Liver (tissue), 10 donors: ENCODE measurements at places on chromosomes 7 and 10. TPM values are rescaled to one million over a fixed set of nuclear protein-coding genes. Genes with fewer than 3 reads are reported as not detected.

The PRXL2A gene
- polyA plus RNA-seq = 87.4 TPM

The TPK1 gene
- 2.2 TPM for polyA plus RNA-seq

- DNase-seq = no peak
These were observed 24.8 kb upstream of the PLPP4 start for GRCh38 chr10:120432209-120432608.

DNA sequence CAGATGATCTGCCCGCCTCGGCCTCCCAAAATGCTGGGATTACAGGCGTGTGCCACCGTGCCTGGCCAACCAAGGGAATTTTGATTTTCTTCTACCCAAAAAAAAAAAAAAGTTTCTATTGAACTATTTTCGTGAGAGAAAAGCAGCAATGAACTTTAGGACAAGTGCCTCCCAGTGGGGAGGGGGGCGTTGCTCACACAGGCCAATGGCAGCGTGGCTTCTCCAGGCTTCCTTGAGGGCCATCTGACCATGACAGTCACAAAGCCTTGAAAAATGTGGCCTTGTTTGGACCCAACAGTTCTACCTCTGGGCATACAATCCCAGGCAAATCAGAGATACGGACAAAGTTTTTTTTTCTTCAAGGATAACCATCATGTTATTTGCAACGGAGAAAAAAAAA is 56.0 kb downstream of the TNRC18 start:
- no peak for DNase-seq

GRCh38 chr10:10891124-10892082 is 126.3 kb upstream of the CELF2 start:
- DNase-seq = no peak

DNA sequence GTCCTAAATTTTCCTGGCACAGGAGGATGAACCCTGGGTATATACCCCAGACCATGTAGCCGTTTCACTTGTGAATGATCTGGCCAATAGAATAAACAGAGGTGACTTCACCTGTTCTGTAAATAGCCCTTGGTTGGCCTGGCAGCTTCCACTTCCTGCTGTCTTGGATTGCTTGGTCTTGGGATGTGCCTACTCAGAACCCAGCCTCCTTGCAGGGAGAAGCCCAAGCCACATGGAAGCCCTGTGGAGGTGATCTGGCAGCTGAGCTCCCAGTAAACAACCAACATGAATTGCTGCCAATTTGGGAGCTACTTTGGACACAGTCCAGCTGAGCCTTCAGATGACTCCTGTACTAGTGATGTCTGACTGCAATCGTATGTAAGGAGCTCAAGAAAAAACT is 4.8 kb upstream of the RAPGEF5 start:
- DNase-seq = no peak

GRCh38 chr7:151438864-151439601 is 908 bp downstream of the CRYGN start:
- no peak for DNase-seq

The IKZF1 gene
- polyA plus RNA-seq = 1.6 TPM

- no peak for DNase-seq
These were observed 85.2 kb upstream of the C1QL3 start for GRCh38 chr10:16606923-16607322.

The MYL10 gene
- polyA plus RNA-seq = not detected

The RNF133 gene
- not detected for polyA plus RNA-seq

The MSMB gene
- polyA plus RNA-seq = not detected

- DNase-seq = no peak
These were observed 126.8 kb upstream of the PCLO start for GRCh38 chr7:83289419-83289993.

- DNase-seq = no peak
These were observed 58.2 kb downstream of the ENTPD1 start for GRCh38 chr10:95814011-95814727.

The TLX1 gene
- 0.28 TPM for polyA plus RNA-seq

- peak; percentile 66 for DNase-seq
These were observed 551 bp downstream of the WASL start for GRCh38 chr7:123748171-123748733.

DNA sequence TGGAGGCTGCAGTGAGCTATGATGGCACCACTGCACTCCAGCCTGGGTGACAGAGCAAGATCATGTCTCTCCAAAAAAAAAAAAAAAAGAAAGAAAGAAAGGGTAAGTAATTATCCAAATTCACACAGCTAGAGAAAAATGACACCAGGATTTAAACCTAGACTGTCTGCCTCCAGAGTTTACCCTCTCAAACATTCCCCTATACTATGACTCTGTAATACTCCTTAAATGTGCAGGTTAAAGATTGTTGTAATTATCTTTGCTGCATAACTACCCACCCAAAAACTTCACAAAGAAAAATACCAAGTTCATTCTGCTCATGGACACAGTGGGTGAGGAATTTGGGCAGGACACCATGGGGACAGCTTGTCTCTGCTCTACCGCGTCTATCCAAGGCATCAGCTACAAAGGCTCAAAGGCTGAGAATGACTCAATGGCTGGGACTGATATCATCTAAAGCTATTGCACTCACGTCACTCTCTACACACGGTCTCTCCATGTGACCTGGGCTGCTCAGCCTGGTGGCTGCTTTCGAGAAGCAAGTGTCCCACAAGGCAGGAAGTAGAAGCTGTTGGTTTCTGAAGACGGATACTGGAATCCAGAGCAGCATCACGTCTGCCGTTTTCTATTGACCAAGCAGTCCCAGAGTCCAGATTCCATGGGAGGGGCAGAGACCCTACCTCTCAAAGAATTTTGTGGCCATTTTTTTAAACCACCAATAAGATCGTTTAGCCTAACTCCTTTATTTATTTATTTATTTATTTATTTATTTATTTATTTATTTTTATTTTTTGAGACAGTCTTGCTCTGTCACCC is 185.7 kb upstream of the AUTS2 start:
- DNase-seq = no peak

DNA sequence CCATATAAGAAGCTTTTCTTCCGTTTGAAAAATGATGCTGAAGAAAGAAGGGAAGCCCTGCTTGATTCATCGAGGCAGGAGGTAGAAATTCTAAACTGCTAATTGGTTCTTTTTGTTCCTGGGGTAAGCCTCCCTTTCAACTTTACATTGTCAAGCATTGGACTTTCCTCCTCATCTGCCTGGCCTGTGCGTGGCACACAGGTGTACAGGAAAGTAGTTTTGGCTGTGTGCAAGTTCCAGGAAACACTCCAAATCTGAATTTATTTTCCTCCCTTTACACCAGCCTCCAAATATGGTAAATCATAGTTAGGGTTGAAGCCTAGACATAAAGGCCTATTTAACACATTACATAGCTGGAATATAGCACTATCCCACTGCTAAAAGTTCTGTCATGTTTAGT is 18.2 kb upstream of the RELN start:
- DNase-seq = no peak

GRCh38 chr7:43004082-43004481 is 71.9 kb downstream of the MRPL32 start:
- no peak for DNase-seq

The NUTM2D gene
- 1.5 TPM for polyA plus RNA-seq

The C10orf62 gene
- 0.26 TPM for polyA plus RNA-seq

GRCh38 chr10:88913127-88913526 is 33.1 kb downstream of the STAMBPL1 start:
- DNase-seq = no peak

The UNCX gene
- polyA plus RNA-seq = not detected

- no peak for DNase-seq
These were observed 625.5 kb downstream of the KCNMA1 start for GRCh38 chr10:77011874-77012811.

DNA sequence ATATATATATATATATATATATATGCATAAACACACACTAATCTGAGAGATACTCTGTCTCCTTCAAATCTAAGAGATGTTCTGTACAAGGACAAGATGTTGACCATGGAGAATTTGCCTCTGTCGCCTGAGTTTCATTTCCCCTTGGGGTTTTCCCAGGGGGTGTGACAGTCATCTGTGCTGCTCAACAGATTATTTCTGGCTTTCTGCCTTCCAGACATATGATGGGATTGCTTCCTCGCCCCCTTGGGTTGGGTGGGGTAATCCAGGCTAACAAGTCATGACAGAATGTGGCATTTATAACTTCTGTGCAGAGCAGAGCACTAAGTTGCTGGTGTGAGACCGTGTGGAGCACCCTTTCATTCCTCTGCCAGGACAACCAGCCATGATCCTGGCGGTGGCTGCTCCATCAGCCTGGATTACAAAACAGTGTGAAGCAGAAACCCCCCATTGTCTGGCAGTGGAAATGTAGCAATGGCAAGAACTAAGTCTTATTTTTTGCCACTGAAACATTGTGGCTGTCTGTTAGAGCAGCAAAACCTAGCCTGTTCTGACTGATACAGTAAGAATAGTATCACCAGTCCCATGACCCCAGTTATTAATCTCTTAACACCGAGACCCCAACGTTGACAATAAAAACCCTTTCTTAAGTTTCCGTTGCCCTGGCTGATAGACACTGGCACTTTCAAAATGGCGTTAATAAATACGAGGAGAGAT is 13.7 kb upstream of the USP6NL start:
- DNase-seq = no peak

DNA sequence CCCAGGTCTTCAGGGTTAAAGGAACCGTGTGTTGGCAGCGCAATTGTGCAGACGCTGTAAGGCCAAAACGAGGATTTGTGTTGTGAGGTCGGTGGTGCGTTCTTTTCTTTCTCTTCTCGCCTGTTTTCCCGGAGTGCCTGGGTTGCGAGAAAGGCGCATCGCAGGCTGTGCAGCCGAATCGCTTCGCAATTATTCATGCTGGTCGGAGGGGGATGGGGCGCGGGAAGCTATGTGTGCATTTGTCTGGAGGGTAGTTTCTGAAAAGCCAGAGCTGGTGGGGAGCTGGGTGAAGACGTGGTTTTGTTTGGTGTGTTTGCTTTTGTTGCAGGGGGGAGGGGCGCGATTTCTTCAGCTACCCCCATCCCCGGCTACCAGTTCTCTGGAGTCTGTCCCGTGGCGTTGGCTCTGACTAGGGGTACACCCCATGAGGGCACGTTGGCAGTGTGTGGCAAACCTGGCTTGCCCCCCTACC is 2.1 kb downstream of the MXI1 start:
- no peak for DNase-seq

GRCh38 chr10:122154545-122155366 is 116.3 kb upstream of the BTBD16 start:
- no peak for DNase-seq

DNA sequence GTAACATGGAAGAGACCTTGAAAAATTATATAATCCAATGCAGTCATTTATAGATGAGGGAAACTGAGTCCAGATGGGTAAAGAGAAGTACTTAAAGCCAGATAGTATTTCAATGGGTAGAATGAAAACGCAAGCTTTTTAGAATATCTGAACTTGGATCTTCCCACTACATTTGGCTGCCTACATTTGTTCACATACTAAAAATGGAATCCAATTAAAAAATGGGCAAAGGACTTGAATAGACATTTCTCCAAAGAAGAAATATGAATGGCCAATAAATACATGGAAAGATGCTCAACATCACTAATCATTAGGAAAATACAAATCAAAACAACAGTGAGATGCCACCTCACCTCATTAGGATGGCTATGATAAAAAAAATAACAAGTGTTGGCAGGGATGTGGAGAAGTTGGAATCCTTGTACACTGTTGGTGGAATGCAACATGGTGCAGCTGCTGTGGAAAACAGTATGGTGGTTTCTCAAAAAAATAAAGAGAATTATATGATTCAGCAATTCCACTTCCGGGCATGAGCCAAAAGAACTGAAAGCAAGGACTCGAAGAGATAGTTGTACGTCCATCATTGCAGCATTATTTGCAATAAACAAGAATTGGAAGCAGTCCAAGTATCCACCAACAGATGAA is 188.0 kb downstream of the FRMD4A start:
- DNase-seq = no peak

GRCh38 chr7:107966711-107967110 is 36.2 kb downstream of the LAMB1 start:
- no peak for DNase-seq

DNA sequence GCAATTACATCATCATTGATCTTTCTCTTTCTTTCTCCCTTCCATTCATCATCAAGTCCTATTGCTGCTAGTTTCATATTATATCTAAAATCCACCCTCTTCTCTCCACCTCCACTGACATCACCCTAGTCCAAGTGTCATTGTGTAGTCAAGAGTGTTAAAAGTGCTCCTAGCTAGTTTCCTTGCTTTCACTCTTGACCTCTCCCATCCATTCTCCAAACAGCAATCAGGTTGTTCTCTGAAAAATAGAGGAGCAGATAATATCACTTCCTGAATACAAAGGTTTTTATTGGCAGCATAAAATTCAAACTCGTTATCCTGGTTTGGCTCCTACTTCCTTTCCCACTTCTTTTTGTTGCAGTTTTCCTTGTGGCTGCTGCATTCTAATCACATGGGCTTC is 61.6 kb upstream of the PHF14 start:
- DNase-seq = no peak

- no peak for DNase-seq
These were observed 2.0 kb upstream of the ASB13 start for GRCh38 chr10:5668429-5668828.

The COL17A1 gene
- not detected for polyA plus RNA-seq

GRCh38 chr10:47090042-47090441 is 178.8 kb downstream of the PTPN20 start:
- no peak for DNase-seq

The CTNNA3 gene
- 0.16 TPM for polyA plus RNA-seq

- DNase-seq = no peak
These were observed 73.2 kb downstream of the OAT start for GRCh38 chr10:124345521-124345920.

DNA sequence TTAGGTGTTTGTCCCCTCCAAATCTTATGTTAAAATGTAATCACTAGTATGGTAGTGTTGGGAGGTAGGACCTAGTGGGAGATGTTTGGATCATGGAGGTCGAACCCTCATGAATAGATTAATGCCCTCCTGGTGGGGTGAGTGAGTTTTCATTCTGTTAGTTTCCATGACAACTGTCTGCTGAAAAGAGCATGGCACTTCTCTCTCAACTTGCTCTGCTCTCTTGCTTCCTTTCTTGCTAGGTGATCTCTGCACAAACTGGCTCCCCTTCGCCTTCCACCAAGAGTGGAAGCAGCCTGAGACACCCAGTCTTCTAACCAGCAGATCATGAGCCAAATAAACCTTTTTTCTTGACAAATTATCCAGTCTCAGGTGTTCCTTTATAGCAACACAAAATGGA is 853.9 kb downstream of the SORCS1 start:
- no peak for DNase-seq

The CYP2C19 gene
- polyA plus RNA-seq = 72.2 TPM

DNA sequence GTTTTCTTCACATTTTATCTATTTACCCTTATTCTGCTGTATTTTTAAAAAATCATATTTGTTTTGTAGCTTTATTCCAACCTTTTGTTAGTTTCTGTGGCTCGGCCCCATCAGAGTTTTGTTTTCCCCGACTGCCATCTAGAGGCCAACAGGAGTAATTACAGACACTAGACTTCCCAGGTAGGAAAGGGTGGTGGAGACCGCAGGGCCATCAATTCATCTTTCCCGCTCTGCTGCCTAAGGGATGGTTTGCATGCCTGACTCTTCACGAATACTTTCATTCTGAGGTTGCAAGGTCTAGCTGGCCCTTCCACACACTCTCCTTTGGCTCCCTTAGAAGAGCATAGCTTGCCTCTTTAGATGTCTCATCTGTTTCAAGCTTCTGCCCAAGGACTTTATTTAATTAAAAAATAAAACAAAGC is 38.3 kb downstream of the LYZL2 start:
- DNase-seq = no peak
